Kidney (tissue), 22 donors: ENCODE measurements at places on chromosomes 1 and 21. TPM values are rescaled to one million over a fixed set of nuclear protein-coding genes. Genes with fewer than 3 reads are reported as not detected.

SPOCD1 gene
- 0.98 TPM for total RNA-seq

LIN28A gene
- not detected for total RNA-seq

PLA2G2F gene
- total RNA-seq, result not detected

AMY1B gene
- not detected for total RNA-seq

OR2M3 gene
- total RNA-seq, result not detected
